NCI-H2081 treated with DMSO at 0.1 percent for 48 hours (cell line): ENCODE measurements at places on chromosomes 2 and 18.

- DNase-seq, result no peak
Observed at GRCh38 chr18:808502-808901, 3.5 kb downstream of the YES1 start.

DNA sequence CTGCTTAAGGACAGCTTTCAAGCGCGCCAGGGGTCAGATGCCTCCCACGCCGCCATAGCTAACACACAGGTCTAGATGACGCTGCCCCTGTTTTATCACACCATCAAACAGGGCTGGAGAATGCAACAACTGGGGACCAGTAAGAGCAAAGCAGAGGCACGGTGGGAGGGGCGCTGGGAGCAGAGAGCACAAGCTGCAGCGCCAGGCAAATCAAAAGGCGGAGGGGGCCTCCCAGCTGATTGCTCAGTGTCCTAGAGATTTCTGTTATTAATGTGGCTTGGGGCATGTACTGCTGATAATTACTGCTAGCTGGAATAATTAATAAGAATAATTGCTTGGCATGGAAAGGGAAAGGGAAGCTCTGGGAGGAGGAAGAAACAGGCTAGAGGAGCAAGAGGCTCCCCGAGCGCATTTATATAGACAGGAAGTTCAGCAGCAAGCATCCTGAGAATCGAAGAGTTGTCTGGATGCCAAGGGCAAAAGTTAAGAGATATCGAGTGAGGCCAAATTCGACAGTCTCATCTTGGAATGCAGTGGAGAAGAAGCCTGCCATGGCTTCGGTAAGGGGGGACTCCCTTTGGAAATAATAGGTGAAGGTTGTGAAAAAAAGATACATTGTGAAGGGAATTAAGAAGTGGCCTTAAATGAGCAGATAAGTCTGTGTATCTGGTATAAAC is 104.5 kb upstream of the ZNF521 start:
- DNase-seq, result no peak

DNA sequence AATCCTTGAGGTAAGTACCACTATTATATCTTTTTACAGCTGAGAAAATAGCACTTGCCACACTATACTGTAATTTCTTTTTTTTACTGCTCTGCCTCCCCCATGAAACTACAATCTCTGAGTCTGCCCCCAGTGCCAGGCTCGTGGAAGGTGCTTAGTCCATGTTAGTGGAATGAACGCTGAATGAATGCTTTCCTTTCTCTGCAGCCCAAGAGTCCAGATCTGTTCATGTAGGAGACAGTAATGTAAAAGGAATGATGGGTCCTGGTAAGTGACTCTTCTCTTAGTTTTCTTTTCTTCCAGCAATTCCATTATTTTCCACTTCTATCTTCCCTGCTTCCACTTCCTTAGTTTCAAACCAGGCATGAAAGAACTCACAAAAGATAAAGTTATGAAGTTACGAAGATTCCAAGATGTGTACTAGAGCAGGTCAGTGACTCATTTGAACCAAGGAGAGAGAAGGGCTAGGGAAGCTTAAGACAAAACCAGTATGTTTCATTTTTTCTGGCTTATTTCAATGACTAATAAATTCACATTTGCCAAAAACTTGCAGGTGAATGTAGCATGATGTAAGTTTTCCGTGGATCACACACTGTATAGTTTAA is 46.0 kb downstream of the ARHGEF33 start:
- no peak for DNase-seq

DNA sequence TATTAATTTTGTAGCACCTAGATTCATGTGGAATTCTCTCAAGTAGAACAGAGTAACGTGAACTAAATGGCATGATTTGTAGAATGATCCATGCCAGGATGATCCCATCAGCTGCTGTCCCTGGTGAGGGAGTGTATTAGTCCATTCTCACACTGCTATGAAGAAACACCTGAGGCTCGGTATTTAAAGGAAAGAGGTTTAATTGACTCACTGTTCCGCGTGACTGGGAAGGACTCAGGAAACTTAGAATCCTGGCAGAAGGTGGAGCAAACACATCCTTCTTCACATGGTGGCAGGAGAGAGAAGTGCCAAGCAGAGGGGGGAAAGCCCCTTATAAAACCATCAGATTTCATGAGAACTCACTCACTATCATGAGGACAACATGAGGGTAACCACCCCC is 312.6 kb downstream of the PTPRM start:
- DNase-seq, result no peak

DNA sequence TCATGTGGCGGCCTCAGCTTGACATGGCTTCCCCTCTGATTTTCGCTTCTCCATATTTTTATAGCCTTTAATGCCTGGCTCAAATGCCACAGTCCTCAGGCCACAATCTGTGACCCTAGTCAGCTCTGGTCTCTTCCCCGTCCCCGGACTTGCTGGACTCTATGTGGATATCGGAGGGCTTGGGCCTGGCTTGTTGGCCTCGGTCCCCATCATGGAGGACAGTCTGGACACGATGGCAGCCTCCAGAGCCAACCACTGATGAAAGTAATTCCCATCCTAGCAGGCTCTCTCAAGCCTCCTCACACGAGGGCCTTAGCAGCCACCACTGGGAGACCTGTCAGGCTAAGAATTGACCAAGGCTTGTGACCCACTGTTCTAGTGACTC is 61.6 kb downstream of the LPIN1 start:
- no peak for DNase-seq

GRCh38 chr2:19857806-19858205 is 44.0 kb downstream of the TTC32 start:
- DNase-seq, result no peak

- no peak for DNase-seq
Observed at GRCh38 chr2:36059691-36060090, 295.9 kb upstream of the CRIM1 start.

DNA sequence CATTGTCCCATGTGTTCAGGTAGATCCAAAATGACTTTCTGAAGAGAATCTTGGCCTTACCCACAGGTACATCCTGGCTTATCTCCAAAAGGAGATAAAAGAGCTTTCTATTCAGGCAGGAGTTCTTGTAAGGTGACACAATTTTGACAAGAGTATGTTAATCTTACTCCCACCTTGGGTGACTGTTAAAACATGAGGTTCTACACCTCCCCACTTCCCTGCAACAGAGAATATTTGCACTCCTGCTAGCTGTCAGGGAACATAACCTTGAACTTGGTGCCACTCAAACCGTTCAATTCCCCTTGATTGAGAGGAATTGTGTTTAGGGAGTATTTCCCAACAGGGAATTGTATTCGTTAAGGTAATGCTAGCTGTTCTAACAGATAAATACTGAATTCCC is 372.5 kb upstream of the KLHL29 start:
- no peak for DNase-seq

GRCh38 chr2:152223977-152224376 is 48.4 kb upstream of the STAM2 start:
- no peak for DNase-seq

- no peak for DNase-seq
Observed at GRCh38 chr18:12062974-12063373, 30.7 kb upstream of the ANKRD62 start.
